ENCODE measurements at places on chromosomes 13 and 19.

DNA sequence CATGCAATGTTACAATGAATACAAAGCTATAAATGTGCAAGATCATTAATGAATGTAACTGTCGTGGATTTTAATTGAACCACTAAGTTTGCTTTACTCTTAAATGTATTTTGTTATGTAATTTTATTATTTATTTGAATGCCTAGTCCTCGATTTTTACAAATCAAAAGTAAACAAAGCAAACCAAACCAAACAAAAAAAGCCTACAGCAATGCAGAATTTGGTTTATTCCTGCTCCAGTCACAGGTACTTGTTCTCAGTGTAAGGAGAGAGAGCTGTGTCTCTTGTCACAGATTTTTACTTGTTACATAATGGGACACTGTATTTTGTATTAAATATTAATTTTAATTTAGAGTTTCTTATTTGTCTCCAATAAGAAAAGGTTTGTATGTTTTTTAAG is 584.3 kb upstream of the SLITRK6 start:
- no peak for DNase-seq

DNA sequence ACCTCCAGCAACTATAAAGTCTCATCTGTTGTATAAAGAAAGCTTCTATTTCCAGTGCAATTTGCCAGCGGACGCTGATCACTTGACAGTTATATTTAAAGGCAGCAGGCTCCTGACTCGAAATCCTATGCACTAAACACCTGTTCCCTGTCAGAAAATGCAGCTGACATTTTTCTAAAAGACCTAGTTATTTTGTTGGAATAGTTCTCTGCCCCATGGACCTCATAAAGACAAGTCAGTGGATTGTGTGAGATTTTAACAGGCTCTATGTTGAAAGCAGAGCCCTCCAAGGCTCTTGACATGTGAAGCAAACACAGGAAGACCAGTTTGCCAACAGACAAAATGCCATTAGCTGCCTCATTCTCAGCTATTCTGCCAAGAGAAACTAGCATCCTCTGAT is 304.7 kb upstream of the KLF12 start:
- DNase-seq, result no peak

- no peak for DNase-seq
Observed at GRCh38 chr13:109768176-109768575, 18.2 kb downstream of the IRS2 start.

- no peak for DNase-seq
Observed at GRCh38 chr13:20426766-20427448, 98.8 kb downstream of the CRYL1 start.

DNA sequence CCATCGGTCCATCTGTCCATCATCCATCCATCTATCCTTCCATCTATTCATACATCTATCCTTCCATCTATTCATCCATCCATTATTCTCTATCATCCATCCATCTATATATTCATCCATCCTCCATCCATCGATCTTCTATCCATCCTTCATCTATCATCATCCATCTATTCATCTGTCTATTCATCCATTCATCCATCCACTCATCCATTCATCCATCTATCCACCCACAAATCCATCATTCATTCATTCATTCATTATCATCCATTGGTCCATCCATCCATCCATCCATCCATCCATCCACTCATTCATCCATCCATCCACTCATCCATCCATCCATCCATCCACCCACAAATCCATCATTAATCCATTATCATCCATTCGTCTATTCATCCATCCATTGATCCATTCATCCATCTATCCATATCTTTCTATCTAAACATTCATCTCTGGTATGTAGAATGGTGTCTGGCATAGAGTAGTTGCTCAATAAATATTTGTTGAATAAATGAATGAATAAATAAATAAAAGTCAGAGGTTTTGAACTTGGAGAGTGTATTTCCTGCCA is 36.6 kb downstream of the ZNF536 start:
- DNase-seq, result no peak

DNA sequence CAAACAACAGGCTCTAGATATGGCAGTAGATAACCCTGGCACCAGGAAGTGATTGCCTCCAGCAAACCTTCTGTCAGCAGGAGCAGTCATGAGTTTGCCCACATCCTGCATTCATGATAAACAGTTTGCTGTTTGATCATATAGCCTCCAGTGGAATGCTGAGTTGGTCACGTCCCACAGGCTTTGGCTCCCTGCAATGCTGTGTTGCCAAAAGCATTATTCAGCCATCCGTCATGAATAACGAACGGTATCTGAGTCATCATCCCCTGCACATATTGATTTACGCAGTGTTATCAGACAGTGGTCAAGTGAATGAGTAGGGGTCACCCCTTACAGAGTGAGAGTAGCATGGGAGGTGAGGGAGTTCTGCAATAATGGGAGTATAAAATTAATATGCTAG is 21.9 kb upstream of the ZNF432 start:
- DNase-seq, result no peak

- DNase-seq, result no peak
Observed at GRCh38 chr19:13102666-13103580, at the start of gene LYL1. Gene LYL1 (minus strand): TSS chr19:13102858. CDS start chr19:13101171, 1,687 bp downstream.

- DNase-seq, result no peak
Observed at GRCh38 chr19:49389406-49389805, 1.4 kb downstream of the KASH5 start.

- no peak for DNase-seq
Observed at GRCh38 chr13:75224053-75224742, 257.8 kb downstream of the TBC1D4 start.

- no peak for DNase-seq
Observed at GRCh38 chr19:48284896-48285295, 15.0 kb downstream of the ZNF114 start.

DNA sequence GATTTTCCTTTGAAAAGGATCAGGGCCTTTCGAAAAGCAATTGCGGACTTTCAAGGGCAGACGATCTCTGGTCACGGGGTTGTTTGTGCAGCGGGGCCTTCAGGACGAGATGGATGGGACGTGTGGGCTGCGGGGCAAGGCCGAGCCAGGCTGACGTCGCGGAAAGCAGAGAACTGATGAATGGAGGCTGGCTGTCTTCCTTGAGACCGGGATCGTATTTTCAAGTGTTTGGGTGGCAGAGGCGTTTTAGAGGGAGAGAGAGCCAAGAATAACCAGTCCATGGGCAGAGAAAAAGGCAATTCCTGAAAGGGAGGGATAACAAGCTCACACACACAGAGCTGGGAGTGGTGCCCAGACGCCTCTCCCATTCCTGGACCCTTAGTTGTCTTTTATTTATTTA is 138.9 kb upstream of the USP29 start:
- no peak for DNase-seq

- no peak for DNase-seq
Observed at GRCh38 chr19:53057904-53058580, 13.5 kb downstream of the ERVV-2 start.

DNA sequence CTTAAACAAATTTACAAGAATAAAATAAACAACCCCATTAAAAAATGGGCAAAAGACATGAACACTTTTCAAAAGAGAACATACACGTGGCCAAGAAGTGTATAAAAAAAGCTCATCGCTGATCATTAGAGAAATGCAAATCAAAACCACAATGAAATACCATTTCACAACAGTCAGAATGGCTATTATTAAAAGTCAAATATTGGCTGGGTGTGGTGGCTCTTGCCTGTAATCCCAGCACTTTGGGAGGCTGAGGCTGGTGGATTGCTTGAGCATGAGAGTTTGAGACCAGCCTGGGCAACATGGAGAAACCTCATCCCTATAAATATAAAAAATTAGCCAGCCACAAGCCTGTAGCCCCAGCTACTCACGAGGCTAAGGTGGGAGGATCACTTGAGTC is 89.9 kb downstream of the UBL3 start:
- no peak for DNase-seq

- no peak for DNase-seq
Observed at GRCh38 chr19:16216744-16217670, 19.3 kb downstream of the AP1M1 start.

- DNase-seq, result no peak
Observed at GRCh38 chr19:7611541-7612279, 16.0 kb downstream of the CAMSAP3 start.

- no peak for DNase-seq
Observed at GRCh38 chr19:17575871-17576757, 20.7 kb downstream of the COLGALT1 start.

DNA sequence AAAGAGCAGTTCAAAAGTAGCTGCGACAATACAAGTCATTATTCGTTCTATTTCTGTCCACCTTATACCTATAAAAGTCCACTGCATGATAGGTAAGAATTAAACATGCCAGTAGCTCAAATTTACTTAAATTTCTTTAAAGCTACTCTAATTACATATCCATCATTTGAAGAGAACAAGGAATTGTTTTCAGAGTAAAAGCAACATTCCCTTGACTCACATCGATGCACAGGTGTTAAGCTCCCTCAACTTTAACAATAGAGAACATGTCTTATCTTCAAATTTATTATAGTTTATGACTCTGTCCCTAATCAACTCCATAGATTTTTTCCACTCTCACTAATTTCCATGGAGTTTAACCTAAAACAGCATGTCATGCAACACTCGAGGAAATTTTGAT is 157.5 kb upstream of the ATXN8OS start:
- no peak for DNase-seq

GRCh38 chr13:112441779-112442310 is 65.7 kb downstream of the SPACA7 start:
- DNase-seq, result no peak

- no peak for DNase-seq
Observed at GRCh38 chr19:14127929-14128509, 8.4 kb downstream of the ASF1B start.

- no peak for DNase-seq
Observed at GRCh38 chr13:46012404-46012803, 40.1 kb downstream of the ZC3H13 start.

GRCh38 chr13:32881777-32882145 is 134.5 kb upstream of the KL start:
- DNase-seq, result no peak

- no peak for DNase-seq
Observed at GRCh38 chr13:45615501-45616101, at the start of gene ERICH6B. Gene ERICH6B (minus strand): TSS chr13:45615739. CDS start chr13:45597005, 18,734 bp downstream.

DNA sequence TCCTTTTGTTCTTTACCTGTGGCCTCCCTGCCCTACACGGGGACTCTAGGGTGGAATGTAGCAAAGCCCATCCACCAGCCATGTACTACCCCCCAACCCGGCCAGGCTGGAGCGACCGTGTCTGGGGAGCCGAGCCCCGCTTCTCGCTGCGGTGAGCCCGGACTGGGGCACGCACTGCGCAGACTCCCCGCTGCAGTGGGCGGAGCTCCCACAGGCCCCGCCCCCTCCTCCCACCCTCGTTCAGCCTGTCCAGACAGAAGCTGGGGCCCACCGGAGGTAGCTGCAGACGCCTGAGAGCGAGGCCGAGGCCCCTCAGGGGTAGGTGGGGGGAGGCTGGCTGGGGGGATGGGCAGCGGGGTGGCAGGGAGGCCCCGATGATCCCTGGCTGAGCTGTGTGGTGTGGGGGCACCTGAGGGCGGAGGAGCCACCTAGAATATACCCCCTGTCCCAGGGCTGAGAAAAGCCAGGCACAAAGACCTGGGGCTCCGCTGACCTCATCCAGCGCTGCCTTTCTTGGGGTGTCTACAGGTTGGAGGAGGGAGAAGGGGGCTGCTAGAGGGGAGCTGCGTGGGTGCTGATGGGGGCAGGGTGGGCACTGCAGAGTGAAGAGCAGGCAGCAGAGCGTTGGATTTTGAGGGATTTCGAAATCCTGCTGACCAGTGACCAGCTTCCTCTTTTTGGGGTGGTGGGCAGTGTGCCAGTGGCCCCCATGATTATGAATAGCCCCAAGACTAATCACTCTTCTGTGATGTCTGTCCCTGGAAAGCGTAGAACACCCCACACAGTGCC is 17.3 kb downstream of the PLD3 start:
- no peak for DNase-seq

- DNase-seq, result no peak
Observed at GRCh38 chr13:29845440-29846056, 4.9 kb downstream of the UBL3 start.

DNA sequence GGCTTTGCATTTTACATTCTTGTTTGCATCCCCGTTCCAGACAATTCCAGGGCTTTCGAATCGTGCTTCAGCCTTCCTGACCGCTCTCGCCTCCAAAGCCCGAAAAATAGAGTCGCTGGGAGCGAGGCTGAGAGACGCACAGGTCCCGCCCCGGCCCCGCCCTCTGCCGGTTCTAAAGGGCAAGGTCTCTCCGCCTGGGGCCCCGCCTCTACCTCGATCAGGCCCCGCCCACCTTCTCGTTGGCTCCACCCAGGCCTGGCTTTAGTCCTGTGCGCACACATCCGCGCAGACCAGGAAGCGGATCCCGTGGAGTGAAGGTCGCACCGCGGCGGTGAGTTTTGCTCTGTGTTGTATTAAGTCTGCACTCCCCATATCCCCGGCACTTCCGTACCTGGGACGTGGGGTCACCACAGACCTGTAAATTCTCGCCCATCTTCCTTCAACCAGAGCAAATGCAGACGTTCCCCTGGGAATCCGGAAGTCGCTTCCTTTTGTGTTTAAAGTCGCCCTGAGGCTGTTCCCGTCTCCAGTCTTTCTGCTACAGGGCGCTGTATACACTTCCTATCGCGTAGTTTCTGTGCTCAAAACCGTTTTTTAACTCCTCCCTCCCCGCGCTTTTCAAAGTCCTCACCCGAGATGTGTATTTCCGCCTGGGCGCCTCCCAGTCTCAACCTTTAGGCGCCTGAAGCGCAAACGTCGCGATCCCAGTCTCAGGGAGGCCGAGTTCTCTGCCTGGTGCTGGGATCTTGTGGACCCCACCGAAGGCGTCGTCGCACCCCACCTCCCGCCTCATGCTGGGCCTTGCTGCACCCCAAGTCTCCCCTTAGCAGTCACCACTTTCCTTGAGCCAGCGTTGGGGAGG is at the start of gene ZNF701:
Gene ZNF701 (plus strand): TSS at position 288 of the 862 bp plus-strand sequence. CDS start 3,861 bp downstream, outside the sequence.
- DNase-seq, result peak; percentile 91

DNA sequence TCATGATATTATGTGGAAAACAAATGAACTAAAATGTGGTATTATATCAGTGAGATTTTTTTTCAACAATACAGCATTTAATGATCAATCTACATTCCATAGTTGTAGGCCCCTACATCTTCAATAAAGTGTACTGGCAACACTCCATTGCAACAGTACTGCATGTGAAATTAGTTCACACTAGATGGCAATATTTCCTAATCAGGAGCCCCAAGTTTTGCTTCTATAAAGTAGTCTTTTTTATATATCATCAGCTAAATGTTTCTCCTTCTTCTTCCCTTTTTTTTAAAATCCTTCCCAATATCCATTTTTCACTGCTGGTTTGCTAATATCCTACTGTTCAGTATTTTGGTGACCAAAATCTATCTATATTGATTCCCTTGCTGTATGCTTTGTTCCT is 528.3 kb upstream of the ATXN8OS start:
- DNase-seq, result no peak

- DNase-seq, result no peak
Observed at GRCh38 chr19:51116736-51117286, 7.9 kb upstream of the SIGLEC9 start.
